ENCODE measurements at places on chromosomes 11 and 22.

- DNase-seq = no peak
These were observed 1.1 kb upstream of the SEPTIN5 start for GRCh38 chr22:19713245-19713644.

DNA sequence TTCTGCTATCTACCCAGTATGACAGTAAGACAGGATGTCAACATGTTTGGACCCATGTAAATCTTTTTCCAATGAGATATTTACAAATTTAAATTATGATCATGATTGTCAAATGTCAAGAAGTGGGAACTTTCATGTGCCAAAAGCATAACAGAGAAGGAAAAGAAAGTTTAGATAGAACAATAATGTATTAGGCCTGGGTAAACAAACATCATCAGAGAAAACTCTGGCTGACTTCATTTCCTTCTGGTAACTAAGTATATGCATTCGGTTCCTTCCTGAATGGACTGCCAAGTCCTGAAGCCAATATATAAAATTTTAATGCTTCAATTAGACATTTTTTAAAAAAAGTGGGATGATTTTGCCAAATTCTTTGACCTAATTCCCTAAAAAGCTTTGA is 16.5 kb downstream of the RNF141 start:
- no peak for DNase-seq

DNA sequence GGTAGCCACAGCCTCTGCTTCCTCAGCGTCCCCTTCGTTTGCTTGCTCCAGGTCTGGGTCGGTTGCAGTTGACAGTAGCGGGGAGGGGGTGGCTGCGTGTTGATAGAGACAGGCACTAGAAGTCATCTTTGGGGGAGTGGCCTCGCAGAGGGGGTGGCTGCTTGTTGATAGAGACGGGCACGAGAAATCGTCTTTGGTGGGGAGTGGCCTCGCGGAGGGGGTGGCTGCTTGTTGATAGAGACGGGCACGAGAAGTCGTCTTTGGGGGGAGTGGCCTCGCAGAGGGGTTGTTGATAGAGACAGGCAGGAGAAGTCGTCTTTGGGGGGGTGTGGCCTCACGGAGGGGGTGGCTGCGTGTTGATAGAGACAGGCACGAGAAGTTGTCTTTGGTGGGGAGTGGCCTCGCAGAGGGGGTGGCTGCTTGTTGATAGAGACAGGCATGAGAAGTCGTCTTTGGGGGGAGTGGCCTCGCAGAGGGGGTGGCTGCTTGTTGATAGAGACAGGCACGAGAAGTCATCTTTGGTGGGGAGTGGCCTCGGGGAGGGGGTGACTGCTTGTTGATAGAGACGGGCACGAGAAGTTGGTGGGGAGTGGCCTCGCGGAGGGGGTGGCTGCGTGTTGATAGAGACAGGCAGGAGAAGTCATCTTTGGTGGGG is 328.3 kb downstream of the TBC1D22A start:
- no peak for DNase-seq

DNA sequence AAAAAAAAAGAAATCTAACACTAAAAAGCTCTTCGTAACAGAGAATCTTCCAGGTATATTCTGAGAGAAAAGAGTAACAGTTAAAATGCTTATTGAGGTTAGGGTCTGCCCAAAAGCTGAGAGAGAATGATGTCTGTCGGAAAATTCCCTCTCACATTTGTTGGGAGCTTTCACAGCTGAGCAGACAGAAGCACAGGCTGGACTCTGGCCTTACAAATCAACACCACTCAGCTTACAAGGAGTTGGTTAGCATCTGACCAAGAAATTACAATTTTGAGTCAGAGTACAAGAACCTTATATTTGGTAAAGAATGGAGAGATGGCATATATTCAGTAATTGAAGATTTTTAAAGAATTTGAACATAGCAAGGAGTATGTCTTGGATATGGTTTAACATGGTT is 1561.0 kb upstream of the RAG2 start:
- no peak for DNase-seq

DNA sequence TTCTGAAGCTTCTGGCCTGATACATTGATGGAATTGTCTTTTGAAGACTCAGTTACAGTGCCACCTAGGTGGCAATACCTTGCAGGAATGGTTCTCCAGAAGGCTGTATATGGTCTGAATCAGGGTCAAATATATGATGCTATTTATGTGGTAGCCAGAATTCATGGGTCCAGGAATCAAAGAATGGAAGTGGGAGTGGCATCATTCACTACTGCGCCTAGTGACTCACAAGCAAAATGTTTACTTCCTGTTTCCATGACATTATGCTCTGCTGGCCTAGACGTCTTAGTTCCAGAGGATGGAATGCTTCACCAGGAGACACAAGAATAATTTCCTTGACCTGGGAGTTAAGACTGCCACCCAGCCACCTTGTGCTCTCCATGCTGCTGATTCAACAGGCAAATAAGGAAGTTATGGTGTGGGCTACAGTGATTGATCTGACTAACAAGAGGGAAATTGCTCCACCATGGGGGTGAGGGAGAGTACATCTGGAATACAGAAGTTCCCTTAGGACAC is 491.8 kb downstream of the ETS1 start:
- DNase-seq = no peak

DNA sequence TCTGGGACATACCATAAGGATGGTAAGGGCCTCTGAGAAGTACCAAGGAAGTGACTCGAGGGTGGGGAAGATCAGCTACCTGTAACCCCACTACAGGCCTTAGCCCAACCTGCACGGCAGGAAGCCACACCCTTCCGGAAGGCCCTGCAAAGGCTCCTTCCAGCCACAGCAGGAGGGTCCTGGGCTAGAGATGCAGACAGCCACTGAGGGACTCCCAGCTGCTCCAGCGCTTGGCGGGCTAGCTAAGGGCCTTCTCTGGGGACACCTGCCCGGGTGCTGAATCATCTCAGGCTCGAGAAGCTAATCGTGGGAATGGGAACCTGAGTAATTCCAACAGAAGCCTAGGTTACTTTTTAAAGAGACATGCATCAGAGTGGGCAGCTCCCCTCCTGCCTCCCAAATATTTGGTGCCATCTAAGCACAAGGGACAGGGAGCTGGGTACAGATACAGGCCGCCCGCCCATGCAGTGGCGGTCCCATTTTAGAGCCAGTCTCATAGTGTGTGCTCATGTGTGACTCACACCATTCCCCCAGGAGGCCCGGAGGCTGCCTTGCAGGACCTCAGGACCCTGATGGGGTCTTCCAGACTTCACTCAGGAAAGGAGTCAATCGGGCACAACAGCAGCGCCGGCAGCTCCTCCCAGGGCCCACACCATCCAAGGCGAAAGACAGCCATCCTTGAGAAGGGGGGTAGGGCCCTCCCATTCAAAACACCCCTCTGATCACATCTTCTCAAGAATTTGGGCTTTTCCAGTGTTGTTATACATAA is 8.0 kb downstream of the MYH9 start:
- no peak for DNase-seq

DNA sequence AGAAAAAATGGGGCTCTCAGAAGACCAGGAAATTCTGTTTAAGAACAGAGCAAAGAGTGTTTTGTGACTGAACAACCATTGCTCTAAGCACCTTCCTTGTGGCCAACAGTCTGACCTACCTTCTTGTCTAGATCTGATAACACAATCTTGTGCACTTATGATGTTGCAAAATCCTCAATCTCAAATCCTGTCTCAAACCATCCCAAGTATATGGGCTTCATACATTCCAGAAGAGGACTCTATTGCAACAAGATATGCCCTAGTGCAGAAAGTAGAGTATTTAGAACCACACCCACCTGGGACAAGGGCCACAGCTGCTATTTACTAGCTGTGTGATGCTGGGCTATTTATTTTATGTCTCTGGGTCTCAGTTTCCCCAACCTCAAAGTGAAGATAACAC is 27.1 kb downstream of the RASSF10 start:
- no peak for DNase-seq

DNA sequence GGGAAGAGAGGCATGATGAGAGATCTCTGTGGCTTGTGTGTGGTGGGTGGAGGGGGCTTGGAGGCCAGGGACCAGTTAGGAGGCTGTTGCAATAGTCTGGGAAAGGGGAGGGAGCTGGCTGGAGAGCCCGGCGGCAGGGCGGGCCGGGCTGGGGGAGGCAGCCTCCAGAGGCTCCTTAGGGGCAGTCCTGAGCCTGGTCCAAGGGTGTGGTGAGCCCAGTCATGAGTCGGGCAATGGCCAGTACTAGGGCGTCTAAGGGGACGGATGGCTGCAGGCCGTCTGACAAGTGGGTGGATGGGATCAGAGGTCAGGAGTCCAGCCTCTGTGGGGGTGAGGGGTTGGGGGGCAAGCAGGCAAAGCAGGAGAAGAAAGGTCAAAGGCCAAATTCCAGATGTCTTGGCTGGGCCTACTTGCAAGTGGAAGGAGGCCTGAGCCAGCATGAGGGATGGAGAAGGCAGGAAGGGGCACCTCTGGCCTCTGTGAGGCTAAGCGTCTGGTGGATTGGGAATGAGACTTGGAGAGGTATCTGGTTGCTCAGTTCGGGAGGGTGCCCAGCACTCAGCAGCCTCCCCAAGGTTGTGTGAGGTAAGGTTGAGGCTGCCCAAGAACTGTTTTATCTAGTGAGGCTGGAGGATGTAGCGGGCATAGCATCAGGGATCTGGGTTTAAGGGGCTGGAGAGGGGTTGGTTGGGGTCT is 6.0 kb upstream of the CD248 start:
- DNase-seq = no peak

DNA sequence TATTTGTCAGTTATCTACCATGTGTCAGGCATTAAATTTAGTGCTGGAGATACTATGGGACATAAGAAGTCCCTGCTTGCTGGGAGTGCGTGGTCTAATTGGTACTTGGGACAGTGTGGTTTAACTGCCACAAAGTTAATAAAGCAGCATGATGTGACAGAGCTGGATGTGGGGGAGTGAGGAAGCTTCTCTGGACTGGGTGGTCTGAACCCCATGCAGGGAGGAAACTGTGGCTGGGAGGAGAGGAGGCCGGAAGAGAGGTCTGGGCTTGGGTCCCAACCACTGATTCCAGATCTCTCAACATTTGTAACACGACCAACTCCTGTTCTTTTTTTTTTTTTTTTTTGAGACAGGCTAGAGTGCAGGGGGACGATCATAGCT is 37.1 kb downstream of the ST3GAL4 start:
- no peak for DNase-seq

Measured in stimulated activated CD4-positive, alpha-beta T cell treated with anti-CD3 and anti-CD28 coated beads, Interleukin-2, amount 100 ng/mL, for 48 hours (primary cell).